ENCODE measurements at places on chromosomes 3 and 15.

- no peak for DNase-seq
These were observed 33.4 kb upstream of the PRR23E start for GRCh38 chr3:127159543-127159942.

- no peak for DNase-seq
These were observed 61.8 kb downstream of the GLDN start for GRCh38 chr15:51403072-51403878.

DNA sequence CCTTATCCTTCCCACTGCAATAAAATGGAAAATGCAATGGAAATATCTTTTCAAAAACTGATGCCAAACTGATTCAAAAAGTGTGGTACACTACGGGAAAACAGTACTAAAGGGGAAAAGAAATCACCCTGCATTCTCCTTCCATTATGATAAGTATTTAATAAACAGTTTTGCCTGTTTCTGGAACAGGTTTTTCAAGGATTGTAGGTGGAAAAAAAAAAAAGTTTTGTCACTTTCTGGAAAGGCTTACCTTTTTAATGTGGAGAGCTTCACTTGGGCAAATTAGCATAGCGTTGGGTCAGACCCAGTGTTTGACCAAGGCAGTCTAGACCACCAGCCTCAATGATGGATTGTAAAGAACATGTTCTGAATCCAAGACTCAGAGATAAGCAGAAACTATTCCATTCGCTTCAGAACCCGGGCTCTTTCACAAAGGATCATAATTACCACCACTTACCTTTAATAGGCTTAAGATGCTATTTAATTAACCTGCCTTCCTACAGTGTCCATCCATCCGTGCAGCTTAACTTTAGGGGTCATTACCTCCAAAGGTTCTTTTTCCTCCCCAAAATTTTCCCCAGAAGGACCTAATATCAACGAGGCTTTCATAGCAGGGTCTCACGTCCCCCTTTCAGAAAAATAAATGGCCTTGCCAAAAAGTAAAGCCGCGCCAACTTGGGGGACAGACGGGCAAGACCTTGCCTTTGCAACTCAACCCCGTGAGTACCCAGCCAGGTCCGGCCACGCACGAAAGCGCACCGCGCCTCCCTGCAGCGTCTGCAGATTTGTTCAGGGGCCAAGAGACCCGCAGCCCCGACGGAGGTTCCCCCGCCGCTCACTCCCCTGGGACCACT, 1.0 kb downstream of the DCBLD2 start:
- peak; percentile 1 for DNase-seq

- DNase-seq = no peak
These were observed 45.7 kb downstream of the CD86 start for GRCh38 chr3:122100591-122101463.

- DNase-seq = peak; percentile 2
These were observed 1028.2 kb downstream of the MCTP2 start for GRCh38 chr15:95259513-95259912.

DNA sequence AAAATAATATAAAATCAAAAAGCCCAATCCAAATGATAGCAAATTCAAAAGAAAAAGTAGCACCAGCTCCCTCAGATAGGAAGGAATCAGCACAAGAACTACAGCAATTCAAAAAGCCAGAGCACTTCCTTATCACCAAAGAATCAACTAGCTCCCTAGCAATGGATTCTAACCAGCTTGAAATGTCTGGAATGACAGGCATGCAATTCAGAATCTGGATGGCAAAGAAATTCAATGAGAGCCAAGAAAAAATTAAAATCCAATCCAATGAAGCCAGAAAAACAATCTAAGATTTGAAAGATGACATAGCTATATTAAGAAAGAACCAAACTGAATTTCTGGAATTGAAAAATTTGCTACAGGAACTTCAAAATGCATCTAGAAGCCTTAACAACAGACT, 1334.4 kb upstream of the ALCAM start:
- no peak for DNase-seq

DNA sequence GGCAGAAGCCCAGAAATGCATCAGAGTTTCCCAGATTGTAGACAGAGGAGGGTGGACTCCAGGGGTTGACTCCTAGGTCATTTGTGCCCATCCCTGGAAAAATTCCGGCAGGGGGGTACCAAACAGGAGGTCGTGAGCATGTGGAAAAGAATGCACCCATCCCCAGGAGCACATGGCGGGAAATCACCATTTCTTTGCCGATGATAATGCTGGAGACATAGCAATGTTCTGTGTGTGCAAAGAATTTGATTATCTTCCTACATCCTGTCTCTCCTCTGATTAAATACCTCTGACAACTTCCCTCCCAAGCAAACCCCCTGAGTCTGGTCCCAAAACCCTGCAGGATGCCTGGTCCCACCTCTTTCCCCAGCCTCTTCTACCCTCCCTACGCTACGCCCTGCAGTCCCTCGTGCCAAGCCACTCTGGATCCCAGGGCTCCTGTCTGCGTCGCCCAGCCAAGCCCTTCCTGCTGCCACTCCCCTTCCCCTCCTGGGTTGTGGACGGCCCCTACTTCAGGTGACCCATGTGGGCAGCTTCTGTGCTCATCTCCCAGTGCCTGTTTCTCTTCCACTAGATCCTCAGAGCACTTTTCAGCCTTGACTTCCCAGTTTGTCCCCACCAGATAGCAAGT, 15.8 kb downstream of the WNT7A start:
- DNase-seq = no peak

GRCh38 chr3:187207624-187208023, 10.3 kb downstream of the RTP1 start:
- DNase-seq = no peak

- no peak for DNase-seq
These were observed 406.9 kb upstream of the TBL1XR1 start for GRCh38 chr3:177604181-177604580.

GRCh38 chr15:90231028-90232017, 2.4 kb downstream of the CIB1 start:
- DNase-seq = peak; percentile 57

GRCh38 chr3:194806991-194807630, 121.4 kb downstream of the FAM43A start:
- DNase-seq = no peak

GRCh38 chr3:172118019-172118418, 78.6 kb downstream of the FNDC3B start:
- DNase-seq = no peak

GRCh38 chr15:61198722-61199121, 30.4 kb downstream of the RORA start:
- DNase-seq = no peak
